RCC 7860 (cell line): ENCODE measurements at places on chromosomes 7 and 10.

- no peak for DNase-seq
Observed at GRCh38 chr7:151251328-151251688, 2.8 kb upstream of the SMARCD3 start.

DNA sequence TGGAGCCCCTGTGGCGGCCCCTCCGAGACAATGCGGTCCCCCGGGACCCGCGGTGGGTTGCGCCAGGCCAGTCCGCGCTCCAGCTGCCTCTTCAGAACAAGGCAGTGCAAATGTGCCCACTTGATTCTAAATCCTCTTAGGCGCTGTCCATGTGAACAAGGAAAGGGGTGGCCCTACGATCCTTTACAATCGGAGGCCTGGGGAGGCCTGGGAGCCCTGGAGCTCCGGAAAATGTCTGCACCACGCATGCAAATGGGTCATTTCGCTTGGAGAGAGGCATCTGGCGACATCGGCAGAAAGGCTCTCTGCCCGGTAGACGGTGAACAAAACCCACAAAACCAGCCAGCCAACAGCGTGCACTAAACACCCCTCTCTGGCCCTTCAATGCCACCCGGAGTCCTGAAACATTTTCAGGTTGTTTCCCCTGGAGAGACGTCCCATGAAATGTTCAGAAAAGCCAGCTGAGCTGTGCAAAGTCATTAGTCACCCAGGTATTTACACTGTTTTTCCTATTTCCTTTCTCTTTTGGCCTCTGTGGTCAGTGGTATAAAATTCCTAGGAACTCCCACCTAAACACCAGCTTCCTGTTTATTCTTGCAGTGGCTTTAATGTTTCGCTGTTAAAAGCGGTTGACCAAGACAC lies 102.8 kb upstream of the ZNF438 start:
- DNase-seq = peak; percentile 79

GRCh38 chr10:45441239-45442190 lies 67.5 kb downstream of the ALOX5 start:
- DNase-seq = no peak

GRCh38 chr10:113566888-113567287 lies 14.0 kb downstream of the HABP2 start:
- no peak for DNase-seq

- DNase-seq = no peak
Observed at GRCh38 chr10:121578298-121578697, 19.9 kb downstream of the FGFR2 start.

DNA sequence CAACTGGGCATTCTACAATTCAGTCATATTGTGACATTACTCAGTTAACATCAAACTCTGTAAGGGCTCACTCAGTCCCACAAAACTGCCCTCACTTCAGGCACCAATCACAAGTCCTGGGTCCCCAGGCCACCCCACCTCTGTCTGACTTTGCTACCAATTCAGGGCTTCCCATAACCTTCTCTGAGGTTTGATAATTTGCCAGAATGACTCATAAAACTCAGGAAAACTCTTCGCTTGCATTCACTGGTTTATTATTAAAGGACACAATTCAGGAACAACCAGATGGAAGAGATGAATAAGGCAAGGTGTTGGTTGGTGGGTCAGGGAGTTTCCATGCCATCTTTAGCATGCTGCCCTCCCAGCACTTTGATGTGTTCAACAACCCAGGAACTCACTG lies 41.3 kb downstream of the AVL9 start:
- peak; percentile 87 for DNase-seq

GRCh38 chr7:36318116-36318515 lies 71.5 kb upstream of the ANLN start:
- DNase-seq = no peak

DNA sequence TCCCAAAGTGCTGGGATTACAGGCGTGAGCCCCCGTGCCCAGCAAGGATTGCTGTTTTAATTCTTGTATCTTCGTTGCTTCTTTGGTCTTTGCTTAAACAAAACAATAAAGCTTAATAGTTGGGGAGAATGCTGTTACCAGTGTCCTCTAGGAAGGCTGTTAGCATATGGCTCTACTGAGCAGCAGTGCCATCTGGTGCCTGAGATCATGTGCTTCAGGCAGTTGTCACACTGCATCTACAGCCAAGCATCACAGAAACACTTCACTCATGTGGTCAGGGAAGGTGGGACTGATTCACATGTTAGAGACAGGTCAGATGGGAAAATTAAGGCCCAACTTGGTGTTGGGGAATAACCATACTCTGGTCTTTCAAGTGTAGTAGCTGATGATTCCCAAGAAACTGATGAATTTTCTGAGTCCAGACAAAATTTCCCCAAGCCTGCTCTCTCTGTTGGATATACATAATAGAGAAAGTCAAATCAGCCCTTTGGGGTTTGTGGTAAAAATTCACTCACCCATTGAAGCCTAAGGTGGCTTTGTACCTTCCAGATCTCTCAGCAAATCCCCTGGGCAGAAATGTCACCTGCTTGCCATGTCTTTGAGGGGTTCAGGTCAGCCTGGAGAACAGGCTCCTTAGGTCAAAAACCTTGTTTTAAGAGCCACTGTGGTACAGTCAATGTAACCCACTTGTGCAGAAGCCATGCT lies 28.4 kb downstream of the UBE2D4 start:
- DNase-seq = peak; percentile 49

- no peak for DNase-seq
Observed at GRCh38 chr7:373818-374705, 84.1 kb downstream of the FOXL3 start.

GRCh38 chr7:21030237-21030871 lies 243.7 kb upstream of the SP8 start:
- DNase-seq = no peak

- no peak for DNase-seq
Observed at GRCh38 chr7:4071370-4072058, 610.6 kb upstream of the FOXK1 start.

DNA sequence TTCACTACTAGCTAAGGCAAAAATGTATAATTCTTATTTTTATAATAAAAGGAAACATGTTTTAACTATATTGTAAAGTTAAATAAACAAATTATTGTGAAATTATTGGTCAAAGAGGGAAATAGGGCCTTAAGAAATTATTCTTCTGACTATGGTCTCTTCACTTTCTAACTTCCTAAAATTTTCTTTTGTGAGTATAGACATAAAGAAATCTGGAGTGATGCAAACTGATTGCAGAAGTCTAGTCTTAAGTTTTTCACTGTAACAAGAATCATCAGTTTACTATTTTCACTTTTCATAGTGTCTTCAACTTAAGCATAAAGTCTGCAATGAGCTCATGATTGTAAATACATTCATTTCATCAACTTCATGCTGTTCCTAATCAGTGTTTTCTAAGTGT lies 525.4 kb downstream of the TFEC start:
- DNase-seq = no peak

DNA sequence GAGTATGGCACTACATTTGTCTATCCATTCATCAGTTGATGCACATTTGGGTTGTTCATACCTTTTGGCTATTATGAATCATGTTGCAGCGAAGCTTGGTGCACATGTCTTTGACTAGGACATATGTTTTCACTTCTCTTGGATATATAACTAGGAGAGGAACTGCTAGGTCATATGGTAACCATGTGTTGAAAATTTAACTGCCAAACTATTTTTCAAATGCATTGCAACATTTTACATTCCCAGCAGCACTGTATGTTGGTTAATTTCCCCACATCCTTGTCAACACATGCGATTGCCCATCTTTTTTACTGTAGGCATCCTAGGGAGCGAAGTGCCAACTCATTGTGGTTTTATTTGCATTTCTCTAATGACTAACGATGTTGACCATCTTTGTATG lies 183.4 kb downstream of the PRKCQ start:
- no peak for DNase-seq

- DNase-seq = no peak
Observed at GRCh38 chr10:79390551-79391229, 43.4 kb downstream of the PPIF start.

- DNase-seq = no peak
Observed at GRCh38 chr7:157690058-157690832, 353.4 kb downstream of the DNAJB6 start.

- no peak for DNase-seq
Observed at GRCh38 chr7:51138123-51139085, 178.2 kb downstream of the COBL start.

- no peak for DNase-seq
Observed at GRCh38 chr7:32660936-32661335, 165.6 kb downstream of the AVL9 start.

- no peak for DNase-seq
Observed at GRCh38 chr10:100014071-100014762, 4.5 kb upstream of the DNMBP start.

DNA sequence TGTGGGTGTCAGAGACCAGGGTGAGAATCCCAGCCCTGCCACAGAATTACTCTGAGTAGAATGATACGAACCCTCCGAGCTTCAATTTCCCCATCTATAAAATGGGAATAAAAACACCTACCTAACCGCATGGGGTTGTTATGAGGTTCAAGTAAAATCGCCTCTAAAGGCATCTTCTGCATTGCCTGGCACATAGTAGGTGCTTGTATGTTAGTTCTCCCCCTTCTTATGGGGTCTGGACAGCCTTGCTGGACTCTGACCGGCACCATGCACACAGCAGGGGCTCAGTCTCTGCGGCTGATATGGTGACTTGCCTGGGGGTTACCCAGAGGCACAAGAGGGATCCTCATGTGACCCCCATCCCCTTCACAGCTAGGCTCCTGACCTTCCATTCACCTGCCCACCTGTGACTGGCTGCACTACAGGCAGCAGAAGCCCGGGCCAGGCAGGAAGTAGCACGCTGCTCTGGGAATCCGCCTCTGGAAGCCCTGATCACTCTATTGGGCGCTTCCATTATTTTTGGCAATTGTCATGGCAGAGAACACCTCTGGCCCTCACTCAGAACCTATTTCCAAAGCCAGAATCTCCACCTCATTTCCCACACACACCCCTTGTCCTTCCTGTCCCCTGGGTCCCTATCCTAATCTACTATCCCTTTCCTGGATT lies 6.0 kb downstream of the SH3PXD2A start:
- DNase-seq = no peak

- no peak for DNase-seq
Observed at GRCh38 chr10:97078261-97078937, 107.4 kb downstream of the SLIT1 start.

DNA sequence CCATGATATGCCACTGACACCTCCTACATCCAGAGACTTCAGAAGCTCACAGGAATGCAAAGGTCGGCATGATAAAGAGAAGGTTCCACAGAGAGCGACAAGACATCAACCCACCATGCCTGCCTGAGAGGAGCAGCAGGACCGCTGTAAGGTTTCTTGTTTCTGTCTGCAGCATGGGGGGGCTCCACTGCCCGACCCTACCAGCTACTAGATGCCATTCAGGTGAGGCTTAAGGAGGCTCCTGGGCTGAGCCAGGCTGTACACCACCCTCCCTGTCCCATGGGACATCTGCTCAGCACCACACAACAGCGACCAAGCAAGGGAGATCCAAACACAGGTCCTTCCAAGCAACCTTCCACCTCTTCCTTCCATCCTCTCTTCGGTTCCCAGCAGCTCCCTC lies 234.6 kb downstream of the TNS3 start:
- DNase-seq = no peak

- DNase-seq = no peak
Observed at GRCh38 chr7:31761646-31762045, 74.6 kb downstream of the PPP1R17 start.

DNA sequence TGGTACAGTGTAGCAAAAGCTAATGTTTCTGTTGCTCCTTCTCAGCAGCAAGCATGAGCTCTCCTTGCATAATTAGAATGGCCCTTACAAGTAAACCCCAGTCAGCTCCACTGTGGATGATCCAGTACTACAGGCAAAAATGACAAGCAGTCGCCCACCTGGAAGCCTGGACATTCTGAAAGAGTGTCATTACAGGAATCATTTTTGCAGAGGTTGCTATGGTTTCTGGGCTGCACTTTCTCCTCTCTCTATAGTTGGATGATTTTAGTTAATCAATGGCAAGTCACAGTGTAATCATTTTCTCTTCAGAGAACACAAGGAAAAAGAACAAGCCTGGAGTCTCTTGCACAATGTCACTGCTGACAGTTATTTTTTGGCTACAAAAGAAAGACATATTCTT lies 102.9 kb upstream of the MYO3A start:
- no peak for DNase-seq

DNA sequence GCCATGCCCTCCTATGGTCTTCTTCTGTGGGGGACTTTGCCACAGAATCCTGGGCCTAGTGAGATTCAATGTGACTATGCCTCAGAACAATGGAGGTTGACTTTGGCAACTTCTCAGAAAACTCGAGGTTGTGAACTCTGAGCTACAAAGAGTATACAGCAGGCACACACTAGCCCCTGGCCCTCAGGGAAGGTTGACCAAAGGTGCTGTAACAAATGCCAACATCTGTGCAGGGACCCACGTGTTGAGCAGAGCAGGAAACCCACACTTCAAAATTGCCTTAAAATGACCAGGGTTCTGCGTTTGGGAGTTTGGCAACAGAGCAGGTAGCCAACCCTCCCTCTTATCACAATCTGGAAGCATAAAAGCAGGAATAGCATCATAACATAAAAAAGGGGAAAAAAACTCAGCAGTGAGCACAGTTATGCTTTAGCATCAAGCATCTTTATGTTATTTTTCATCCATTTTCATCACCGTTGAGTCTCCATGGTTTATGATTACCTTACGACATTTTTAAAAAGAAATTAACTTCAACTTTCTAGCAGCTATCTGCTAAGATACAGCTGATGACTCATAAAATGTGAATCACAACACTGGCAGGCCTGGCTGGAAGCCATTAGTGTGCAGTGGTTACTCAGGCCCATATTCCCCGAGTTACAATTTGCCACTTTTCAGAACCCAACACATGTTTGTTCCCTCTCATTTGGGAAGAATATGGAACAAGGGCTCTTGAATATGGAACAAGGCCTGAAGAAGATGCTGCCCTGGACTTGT lies 11.1 kb downstream of the PRLHR start:
- peak; percentile 41 for DNase-seq

DNA sequence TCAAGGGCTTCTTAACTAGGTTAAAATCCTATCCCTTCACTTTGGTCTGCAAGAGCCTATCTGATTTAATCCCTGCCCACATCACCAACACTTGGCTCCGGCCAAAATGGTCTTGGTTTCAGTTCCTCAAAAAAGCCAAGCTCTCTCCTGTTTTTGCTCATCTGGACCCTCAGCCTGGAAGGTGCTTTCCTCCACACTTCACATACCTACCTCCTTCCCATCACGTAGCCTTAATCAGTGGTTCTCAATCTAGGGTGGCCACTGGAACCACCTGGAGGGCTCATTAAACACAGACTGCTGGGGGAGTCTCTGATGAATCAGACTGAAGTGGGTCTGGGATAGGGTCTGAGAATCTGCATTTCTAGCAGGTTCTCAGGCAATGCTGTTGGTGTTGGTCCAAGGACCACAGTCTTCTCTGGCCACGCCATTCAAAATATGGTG lies 227.0 kb upstream of the AOAH start:
- DNase-seq = no peak

DNA sequence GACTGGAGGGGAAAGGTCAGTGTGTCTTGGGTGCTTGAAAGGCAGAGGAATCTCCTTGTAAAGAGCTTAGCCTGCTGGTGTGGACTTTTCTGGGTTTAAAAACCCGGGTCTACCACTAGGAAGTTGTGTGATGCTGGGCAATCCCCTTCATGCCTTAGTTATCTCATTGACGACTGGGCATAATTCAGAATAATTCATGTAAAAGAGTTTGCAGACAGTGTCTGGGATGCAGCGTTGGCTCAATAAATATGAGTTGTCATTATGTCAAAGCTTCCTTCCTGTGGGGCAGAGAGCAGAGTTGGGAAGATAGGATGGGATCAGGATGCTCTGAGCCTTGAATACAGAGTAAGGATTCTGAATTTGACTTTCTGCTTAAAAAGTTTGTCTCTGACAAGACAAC lies 196.4 kb downstream of the ADRA2A start:
- DNase-seq = no peak
